Stimulated activated CD4-positive, alpha-beta T cell treated with anti-CD3 and anti-CD28 coated beads, Interleukin-1b, Interleukin-23, amount 100 ng/mL, for 48 hours (primary cell): ENCODE measurements at places on chromosomes 12 and 14.

DNA sequence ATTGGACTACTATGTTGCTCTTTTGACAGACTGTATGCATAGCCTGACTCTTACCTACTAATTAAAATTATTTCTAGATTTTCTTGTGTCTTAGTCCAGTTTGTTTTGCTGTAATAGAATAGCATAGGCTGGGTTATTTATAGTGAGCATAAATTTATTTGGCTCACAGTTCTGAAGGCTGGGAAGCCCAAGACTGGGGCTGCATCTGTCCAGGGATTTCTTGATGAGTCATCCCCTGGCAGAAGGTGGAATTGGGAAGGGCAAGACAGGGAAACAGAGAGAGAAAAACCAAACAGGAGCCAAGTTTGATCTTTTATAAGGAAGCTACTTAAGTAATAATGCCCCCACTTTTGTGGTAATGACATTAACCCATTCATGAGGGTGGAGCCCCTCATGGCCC is 759.2 kb upstream of the LRFN5 start:
- no peak for DNase-seq

- no peak for DNase-seq
Observed at GRCh38 chr14:91185721-91186120, 58.8 kb downstream of the GPR68 start.

GRCh38 chr14:72129291-72129690 is 197.1 kb downstream of the RGS6 start:
- DNase-seq = no peak

GRCh38 chr12:104496336-104496735 is 39.6 kb downstream of the CHST11 start:
- no peak for DNase-seq

DNA sequence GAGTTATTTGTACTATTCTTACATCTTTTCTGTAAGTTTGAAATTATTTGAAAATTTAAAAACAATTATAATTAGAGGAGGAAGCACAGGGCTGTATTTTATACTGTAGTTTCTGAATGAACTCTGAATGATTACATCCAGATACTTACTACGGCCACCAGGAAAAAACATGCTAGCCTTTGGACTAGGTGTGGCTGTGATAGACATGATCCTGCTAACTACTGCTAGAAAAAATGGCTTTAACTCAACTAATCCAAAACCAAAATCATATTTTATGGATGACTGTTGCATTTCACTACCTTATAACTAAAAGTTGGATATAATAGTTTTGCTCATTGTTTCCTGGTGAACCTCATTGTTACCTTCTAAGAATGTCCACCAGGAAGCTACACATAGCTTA is 15.1 kb upstream of the SLC25A3 start:
- no peak for DNase-seq

DNA sequence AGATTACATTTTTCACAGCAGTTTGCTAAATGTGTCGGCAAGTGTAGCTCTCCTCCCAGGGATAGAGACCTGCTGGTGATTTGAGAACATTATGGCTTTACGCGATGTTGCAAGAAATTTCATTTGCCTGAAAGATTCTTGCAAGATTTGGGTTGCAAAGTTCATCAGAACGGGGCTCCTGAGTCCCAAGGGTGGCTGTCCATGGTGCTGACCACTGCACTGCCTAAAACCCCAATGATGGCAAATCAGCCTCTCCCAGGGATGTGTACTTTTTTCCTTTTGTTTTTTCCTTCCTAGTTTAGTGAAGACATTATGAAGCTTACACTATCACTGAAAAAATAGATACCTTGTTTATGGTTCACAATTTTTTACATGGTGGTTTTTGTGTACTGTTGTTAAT is 85.4 kb downstream of the WSCD2 start:
- DNase-seq = no peak

DNA sequence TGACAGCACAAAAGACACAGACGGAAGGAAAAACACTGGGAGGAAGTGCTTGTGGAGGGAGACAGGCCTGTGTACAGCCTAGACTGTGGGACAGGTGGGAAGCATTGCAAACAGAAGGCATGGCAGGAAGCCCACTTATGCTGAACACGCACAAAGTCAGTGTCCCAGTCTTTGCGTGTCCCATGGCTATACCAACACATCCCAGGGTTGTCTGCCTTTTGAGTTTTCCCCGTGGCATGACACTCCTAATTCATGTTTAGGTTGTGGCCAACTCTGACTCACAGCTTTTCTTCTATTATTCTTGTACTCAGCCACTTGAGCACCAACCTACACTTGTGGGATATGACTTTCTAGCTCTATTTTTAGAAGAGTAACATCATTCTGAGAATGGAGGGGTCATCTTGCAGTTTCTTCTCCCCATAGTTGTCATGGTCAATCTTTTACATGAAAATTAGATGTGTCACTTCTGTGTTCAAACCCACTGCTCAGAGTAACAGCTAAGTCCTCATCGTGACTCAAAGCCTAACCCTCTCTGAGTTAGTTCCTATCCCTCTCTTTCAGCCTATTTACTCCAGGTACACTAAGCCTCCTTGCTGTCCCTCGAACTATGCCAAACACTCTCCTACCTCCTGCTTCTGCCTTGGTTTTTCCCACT is 27.5 kb upstream of the JPH4 start:
- DNase-seq = peak; percentile 35

- no peak for DNase-seq
Observed at GRCh38 chr12:41967668-41968500, 176.8 kb downstream of the GXYLT1 start.

- DNase-seq = no peak
Observed at GRCh38 chr14:55243386-55243785, 27.8 kb upstream of the FBXO34 start.

DNA sequence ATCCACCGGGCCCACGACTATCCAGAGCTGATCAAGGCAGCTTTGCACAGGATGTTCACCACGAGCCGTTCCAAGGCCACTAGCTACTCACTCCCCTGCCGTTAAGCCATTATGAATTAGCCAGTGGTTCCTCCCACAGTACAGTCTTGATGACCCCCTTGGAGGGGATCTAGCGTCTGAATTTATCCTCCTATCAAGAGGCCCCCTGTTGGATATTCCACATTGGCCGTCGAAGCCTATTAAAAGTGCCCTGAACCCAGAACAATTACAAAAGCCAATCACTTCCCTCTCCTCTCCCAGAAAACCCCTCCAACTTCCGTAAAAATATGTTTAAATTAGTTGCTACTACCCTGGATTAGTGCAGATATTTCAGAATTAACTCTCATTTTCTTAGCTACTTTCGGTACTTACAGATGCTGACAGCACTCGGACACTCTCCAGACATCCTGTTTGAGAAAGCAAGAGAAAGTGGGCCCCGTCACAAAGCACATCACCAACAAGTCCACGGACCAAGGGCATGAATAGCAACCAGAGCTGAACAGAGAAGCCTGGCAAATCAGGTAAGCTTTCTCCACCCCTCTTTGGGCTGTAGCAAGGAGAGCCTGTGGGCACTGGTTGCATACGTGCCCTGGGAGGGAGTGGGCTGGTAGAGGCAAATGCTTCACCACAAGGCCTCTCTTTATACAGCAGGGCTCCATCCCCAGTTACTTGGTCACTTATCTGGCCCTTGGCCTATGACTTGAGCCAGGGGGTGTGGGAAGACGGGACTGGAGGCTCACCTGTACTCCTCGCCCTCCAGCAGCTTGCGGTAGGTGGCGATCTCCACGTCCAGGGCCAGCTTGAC is 5.3 kb downstream of the KRT3 start:
- DNase-seq = no peak

GRCh38 chr12:89695830-89696229 is 12.8 kb downstream of the ATP2B1 start:
- DNase-seq = no peak

DNA sequence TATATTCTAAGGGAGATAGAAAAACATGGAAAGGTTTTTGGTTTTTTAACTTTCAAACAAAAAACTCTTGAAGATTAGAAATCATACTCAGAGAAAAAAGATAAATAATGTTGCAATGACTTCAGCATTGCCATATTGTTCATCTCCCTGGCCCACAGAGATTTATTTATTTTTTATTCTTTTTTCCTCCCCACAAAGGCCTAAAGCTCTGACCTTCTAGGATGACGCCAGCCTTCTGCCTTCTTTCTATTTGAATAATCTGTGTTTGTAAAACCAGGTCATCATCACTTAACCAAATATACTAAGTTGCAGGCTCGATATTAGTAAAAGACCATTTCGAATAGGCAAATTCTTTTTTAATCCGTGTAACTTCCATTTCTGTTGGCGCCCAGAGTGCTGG is 4.4 kb upstream of the DCP1B start:
- no peak for DNase-seq

- DNase-seq = no peak
Observed at GRCh38 chr12:52052468-52053186, 1.4 kb downstream of the NR4A1 start.

- peak; percentile 1 for DNase-seq
Observed at GRCh38 chr14:105145381-105146180, 23.0 kb downstream of the JAG2 start.

- DNase-seq = no peak
Observed at GRCh38 chr12:126042286-126042685, 977.1 kb downstream of the AACS start.

- no peak for DNase-seq
Observed at GRCh38 chr12:93219947-93220346, 157.8 kb upstream of the NUDT4 start.

DNA sequence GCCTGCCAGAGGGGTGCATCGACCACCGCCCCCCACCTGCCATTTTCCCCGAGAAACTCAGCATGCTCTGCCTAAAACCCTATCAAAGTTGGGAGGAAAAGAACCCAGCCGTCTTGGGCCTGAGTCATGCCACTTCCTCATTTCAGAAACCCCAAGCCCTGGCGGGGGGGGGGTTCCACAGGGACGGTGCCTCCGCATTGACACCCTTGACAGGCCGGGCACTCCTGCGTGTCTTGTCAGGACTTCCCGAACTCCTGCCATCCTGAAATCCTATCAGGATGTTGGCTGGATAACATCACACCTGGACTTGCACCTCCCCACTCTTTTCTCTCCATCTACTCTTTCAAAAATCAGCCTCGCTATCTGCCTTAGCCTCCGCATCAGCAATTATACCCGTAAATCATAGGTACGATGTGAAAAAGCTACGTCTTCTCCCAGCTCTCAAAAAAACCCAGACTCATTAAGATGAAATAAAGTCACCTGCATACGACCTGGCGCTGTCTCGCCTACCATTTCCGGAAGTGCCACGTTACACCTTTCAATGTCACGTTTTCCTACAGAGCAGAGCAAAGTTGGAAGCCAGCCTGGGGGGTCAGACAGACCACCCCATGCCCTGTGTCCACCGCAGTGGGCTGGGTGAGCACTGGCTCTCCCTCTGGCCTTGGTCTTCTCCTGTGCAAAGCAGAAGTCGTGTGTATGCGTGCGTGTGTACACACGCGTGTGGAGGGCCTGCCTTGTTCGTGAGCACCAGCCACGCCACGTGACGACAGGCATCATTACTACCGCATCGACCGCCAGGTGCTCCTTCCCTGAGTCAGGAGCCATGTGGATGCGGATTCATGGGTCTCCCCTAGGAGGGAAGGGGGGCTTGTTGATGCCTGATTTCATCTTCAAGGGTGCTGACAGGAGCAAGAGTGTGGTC is 96.7 kb downstream of the RFLNA start:
- DNase-seq = peak; percentile 47

GRCh38 chr14:65462411-65462810 is 49.9 kb downstream of the FUT8 start:
- DNase-seq = peak; percentile 19

- DNase-seq = peak; percentile 20
Observed at GRCh38 chr14:23085458-23085857, 9.5 kb downstream of the ACIN1 start.

- no peak for DNase-seq
Observed at GRCh38 chr12:76777765-76778216, 13.9 kb downstream of the ZDHHC17 start.

GRCh38 chr14:70047598-70048312 is 141.0 kb downstream of the SLC8A3 start:
- DNase-seq = no peak

GRCh38 chr12:93381161-93381975 is 3.6 kb downstream of the NUDT4 start:
- no peak for DNase-seq

DNA sequence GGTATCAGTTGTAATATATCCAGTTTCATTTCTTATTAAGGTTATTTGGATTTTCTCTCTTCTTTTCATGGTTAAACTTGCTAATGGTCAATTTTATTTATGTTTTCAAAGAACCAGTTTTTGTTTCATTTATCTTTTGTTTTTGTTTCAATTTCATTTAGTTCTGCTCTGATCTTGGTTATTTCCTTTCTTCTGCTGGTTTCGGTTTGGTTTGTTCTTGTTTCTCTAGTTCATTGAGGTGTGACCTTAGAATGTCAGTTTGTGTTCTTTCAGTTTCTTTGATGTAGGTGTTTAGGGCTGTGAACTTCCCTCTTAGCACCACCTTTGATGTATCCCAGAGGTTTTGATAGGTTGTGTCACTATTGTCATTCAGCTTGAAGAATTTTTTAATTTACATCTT is 145.6 kb upstream of the SLCO1B1 start:
- no peak for DNase-seq

DNA sequence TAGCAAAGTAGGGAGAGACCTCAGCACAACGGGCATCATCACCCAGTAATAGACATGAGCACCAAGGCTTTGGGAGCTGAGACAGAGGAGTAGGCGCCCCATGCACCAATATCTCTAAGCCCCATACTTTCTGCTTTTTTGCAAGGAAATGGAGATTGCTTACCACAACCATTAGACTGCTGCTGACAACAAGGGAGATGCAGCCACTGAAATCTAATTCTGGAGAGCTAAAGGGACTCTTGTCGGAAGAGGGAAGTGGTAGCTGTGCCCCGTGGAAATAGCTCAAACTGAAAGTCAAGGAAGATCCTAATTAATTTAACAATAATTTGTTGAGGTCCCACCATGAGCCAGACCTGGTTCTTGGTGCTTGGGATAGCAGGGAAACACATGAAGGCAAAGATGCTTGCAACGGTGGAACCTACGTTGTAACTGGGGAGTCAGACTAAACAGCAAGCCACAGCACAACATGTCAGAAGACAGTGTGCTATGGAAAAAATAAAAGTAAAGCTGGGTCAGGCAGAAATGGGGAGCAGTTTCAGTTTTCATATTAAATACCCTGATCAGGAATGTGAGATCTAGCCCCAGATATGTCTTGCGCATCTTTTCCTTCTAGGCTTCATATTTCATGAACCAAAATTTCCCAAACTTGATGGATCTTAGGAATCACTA is 1131.0 kb downstream of the BCL11B start:
- no peak for DNase-seq

DNA sequence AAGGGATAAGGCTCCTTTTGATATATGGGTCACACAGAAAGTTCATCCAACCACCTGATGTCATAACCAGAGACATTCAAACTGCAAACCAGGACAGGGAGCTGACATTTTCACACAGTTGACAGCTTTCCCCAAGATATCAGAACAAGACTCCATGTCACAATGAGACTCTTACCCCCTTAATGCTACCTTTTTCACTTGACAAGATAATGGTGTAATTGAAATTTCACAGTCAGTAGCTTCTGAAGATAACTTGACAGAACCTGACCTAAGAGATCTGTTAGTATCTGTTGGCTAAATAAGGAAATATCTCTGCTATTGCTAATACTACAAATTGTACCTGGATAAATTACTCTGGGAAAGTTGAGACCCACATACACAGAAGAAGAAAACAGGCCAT is 187.3 kb downstream of the C12orf50 start:
- DNase-seq = no peak

- DNase-seq = no peak
Observed at GRCh38 chr12:45256721-45257120, 40.8 kb downstream of the ANO6 start.
